ENCODE measurements at places on chromosomes 5 and 9.

GRCh38 chr5:168064933-168065622 lies 226.4 kb upstream of the WWC1 start:
- no peak for DNase-seq

GRCh38 chr5:130964231-130965202 lies 200.5 kb downstream of the HINT1 start:
- DNase-seq: no peak

DNA sequence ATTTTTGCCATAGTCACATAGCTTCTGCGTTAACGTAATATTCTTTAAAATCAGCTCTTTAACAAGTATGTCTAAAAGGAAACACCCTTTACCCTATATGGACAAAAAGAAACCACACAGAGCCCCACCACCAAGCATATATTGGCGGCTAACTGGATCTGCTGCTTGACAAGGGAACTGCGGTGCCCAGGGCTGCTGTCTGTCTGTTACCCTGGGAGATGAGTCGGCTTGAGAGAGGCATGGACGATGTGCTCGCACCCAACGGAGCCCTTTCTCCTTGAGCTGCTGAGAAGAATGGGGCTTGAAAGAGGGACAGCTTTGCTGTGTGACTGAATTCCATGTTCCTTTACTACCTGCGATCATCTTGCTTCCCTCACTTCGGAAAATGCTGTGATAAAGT lies 158.6 kb upstream of the SHB start:
- no peak for DNase-seq

DNA sequence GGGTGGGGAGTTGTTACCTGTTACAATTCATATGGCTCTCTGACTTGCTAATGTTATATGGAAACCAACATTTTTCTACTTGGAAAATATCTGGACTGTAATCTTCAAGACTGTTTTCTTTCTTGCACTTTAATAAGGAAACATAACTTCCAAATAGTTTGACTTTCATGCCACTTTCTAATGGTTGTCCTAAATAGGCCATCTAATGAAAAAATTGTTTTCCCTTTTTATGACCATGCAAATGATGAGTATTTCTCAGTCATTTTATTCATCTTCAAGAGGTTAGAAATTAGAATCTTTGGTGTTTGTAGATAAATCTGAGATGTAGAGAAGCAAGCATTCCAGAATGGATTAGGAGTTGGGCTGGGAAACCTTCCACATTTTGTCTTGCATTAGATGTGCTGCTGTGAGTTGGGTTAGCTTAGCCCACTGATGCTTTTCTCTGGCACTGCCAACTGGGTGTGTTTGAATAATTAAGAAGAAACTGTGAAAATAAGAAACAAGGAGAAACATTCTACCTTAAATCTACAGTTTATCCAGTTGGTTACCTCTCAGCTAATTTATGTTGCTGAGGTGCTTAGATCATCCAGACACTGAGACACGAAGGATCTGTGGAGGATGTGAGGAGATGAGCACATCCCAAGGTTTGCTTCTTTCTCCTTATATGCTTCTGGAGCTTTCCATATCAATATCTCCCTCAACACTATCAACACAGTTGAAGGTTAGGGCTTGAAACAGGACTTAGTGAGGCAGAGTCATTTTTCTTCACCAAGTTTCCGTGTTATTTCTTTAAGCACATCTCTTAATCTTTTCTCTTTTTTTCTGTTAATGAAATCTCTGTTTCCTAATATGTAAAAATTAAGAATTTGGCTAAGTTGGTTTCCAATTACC lies 2.7 kb downstream of the RASGRF2 start:
- no peak for DNase-seq

GRCh38 chr9:119368681-119369581 lies at the start of gene BRINP1:
Gene BRINP1 (minus strand): TSS chr9:119369435. CDS start chr9:119313355, 56,080 bp downstream.
- DNase-seq: no peak

- no peak for DNase-seq
Observed at GRCh38 chr5:133930061-133930812, 38.2 kb downstream of the C5orf15 start.

DNA sequence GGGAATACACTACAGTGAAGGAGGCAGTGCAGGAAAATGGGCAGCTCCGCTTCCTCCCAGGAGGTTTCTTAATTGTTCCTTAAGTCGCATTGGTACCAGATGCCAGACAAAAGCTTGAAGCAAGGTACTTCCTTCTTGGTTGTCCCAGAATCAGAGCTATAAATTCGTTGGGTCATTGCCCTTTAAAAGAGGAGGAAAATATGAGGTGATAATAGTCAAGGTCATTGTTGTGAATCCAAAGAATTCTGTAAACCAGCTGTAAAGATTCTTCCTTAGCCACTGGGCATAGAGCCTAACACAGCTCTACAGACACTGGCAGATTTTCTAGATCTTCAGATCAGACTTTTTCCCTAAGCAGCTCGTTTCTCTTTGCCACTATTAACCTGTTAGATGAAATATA lies 444.1 kb upstream of the TLE4 start:
- no peak for DNase-seq

- no peak for DNase-seq
Observed at GRCh38 chr9:105329719-105330062, 85.2 kb downstream of the SLC44A1 start.

DNA sequence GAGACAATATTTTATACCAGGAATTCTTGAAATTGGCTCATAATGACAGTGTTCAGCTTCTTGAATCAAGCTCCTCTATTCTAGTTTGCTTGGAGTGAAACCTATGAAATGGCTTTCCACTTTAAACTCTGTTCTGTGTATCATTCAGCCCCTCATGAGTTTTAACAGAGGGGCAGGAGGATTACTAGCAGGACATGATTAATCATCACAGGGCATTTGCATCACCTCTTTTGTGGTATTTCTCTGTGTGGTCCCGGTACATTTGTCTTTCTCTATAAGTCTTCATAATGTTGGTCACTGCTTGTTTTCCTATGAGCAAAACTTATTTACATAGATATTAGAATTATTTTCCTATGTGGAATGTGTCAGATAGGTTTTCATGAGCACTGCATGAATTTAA lies 21.2 kb downstream of the CAST start:
- no peak for DNase-seq

DNA sequence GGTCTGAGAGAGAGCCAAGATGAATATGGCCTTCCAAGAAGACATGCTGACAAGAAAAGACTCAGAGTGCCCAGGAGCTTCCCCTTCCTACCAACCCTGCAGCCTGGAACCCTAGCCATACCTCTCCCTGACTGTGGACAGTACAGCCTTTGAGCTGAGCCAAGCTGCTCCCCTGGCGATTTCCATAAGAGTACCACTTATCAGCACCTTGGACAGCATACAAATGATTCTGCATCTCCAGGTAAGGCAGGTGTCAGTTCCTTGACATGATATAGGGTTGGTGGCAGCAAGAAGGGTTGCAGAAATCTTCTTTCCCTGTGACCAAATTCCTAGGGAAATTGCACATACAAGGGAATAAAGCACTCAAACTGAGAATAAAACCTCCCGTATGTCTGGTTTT lies 58.3 kb downstream of the MFAP3 start:
- DNase-seq: no peak

DNA sequence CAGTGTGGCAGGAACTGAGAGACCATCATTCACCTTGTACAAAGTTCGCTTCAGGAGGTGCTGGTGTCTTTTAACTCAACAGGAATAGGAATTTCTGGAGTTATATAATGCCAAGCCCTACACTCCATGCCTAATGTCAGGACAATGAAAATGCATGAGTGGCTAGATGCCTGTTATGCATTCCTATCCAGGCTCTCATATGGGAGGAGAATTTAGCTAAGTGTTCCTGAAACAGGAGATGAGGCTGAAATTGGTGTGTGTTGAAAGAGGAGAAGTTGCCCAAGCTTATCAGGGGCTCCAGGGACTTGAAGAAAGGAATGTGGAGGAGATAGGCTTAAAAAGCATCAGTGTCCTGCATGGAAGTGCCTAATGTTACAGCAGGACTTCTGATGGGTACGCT lies 26.8 kb upstream of the PRUNE2 start:
- DNase-seq: no peak

DNA sequence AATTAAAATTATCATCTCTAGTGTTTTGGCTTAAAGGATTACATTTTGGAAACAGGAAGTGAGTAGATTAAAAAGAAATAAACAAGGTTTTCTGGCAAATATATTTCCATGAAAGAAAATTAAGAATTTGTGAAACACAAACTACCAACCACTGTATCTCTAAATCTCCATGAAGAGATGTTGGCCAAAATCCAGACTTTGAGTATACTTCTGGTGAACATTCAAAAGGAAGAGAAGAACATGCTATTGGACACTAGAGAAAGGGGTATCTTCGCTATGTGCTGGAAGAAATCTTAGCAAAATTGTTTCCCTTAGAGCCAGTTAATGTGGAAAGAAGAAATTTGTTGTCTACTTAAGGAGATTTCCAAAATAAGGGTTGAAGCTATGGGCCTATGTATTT lies 710.4 kb upstream of the CTNND2 start:
- no peak for DNase-seq

DNA sequence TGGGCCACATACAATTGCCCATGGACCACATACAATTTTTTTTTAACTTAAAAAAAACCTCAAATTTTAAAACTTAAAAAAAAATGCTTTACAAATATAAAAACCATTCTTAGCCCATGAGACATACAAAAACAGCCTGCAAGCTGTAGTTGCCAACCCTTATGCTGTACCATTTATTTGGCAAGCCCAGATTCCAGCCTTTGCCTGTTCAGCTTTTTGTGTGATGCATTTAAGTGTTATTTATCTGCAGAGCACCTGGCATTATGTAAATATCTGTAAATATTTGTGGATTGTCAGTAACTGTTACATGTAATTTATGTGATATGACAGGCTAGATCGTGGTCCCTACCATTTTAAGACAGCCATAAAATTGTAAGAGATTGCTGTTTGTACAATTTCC lies 32.6 kb downstream of the HEXB start:
- no peak for DNase-seq

DNA sequence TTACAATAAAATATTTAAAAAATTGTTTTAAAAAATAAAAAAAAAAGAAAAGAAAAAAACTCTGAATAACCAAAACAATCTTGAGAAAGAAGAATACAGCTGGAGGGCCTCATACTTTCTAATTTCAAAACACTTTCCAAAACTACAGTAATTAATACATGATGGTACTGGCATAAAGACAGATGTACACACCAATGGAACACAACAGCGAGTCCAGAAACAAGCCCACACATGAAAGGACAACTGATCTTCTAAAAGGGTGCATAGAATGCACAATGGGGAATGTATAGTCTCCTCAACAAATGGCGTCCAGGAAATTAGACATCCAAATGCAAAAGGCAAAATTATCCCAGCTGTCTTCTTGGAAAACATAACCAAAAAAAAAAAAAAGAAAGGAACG lies 99.6 kb downstream of the LURAP1L start:
- no peak for DNase-seq

GRCh38 chr5:58235299-58235698 lies 224.6 kb downstream of the PLK2 start:
- DNase-seq: peak; percentile 1

DNA sequence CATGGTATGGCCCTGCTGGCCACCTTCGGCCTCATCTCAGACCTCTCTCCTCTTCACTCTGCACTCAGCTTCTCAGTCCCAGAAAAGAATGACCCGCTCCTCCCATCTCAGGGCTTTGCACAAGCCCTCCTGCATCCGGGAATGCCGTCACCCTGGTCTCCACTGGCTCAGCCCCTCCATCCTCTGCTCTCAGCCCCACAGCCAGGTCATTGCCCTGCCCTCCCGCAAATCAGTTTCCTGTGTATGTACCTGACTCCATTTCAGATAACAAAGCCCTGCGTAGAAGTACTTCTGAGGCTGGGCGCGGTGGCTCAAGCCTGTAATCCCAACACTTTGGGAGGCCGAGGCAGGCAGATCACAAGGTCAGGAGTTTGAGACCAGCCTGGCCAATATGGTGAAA lies 28.9 kb upstream of the EEIG1 start:
- no peak for DNase-seq

GRCh38 chr5:2631758-2632157 lies 119.7 kb downstream of the IRX2 start:
- no peak for DNase-seq

- DNase-seq: no peak
Observed at GRCh38 chr5:135235551-135236227, 163.3 kb downstream of the MACROH2A1 start.

- no peak for DNase-seq
Observed at GRCh38 chr5:122944051-122944450, 92.5 kb downstream of the PPIC start.

GRCh38 chr9:87184956-87185642 lies 237.8 kb upstream of the GAS1 start:
- no peak for DNase-seq

All from HL-60 (cell line).